ENCODE measurements at places on chromosomes 6 and 20. TPM values are rescaled to one million over a fixed set of nuclear protein-coding genes. Genes with fewer than 3 reads are reported as not detected.

- DNase-seq, result peak; percentile 78
Measured at GRCh38 chr6:161373905-161374451, 100.1 kb upstream of the AGPAT4 start.

DNA sequence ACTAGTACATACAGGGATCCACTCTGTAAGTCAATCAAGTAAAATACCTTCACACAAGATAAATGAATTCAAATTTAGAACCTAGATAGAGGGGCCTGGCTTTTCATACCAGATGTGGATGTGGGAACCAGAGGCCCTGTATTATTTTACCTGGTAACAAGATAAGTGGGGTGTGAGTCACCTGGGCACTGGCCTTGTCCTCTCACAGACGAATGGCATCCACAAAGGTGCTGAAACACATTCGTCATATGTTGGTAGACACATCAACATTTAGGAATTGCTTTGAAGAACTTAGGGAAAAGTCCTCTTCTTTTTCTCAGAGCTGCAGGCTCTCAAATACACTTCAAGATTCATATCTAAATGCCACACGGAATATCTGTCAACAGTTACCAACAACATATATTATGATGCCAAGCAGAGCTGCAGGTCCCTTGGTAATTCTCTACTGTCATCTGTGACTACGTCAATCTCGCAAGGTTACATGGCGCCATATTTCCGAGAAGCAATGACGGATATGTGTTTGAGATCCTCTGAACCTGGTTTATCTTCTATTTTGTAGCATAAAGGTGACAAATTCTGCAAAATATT, 618.6 kb downstream of the EPM2A start:
- no peak for DNase-seq

DNA sequence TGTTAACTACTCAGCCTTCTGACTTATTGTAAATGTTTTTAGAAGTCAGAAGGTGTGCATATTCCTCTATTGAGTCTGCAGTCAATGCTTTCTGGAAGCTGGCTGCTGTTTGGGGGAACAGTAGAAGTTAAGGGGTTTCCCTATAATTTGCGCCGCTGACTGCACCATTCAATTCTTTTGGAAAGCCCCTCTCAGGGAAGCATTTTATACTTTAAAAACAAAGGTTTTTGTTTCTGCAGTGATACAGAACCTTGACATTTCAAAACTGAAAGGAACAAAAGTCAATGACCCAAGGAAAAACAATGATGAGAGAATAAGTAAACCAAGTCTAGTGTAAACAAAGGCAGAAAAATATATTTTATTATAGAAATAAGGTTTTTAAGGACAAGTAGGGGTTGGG, 120.8 kb upstream of the TNFAIP3 start:
- no peak for DNase-seq

The MATN4 gene
- total RNA-seq, result not detected

The LGSN gene
- total RNA-seq, result not detected

The TREM2 gene
- 3.3 TPM for total RNA-seq

- DNase-seq, result no peak
Measured at GRCh38 chr6:165804331-165805066, 141.5 kb upstream of the PDE10A start.

The C2 gene
- total RNA-seq, result 15.7 TPM

- DNase-seq, result no peak
Measured at GRCh38 chr6:35229304-35229703, 15.5 kb downstream of the SCUBE3 start.

DNA sequence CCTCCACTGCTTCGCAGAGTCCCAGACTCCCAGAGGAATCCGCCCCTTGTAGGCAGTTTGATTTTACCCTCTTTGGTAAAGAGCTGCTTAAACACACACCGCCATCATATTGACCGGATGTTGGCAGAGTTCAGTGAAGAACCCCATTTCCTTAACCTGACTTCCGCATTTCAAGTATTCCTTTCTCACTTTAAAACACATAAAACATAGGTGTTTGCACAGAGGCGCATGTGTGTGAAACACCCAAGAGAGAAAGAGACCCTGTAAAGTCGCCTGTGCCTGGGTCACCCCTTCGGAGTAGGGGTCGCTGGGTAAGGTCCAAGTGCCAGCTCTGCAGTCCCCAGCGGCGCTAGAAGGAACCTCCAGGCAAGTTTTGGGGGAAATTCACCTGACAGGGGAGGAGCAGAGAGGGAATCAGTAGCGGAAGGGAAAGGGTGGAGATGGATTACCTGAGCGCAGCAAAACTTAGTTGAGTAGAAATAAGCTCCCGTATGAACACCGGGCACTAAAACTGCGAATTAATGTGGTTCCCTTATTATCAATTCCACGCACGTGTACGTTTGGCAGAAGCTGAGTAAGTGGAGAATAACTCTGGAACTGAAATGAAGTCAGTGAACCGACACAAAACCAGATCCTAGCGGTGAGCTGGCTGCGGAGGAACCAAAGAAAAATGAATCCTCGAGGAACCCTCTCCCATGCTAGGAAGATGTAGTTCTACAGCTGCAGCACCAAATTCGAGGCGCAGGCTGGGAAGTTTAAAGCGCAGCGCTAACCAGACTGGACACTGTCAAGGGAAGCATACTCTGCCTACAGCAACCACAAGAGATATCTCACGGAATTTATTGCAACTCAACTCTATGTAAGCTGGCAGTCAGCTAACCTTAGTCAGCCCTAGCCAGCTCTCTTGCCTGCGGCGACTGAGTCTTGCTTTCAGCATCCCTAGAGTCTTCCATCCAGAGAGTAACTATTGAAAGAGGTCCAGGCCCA, 3.5 kb upstream of the HTR1B start:
- no peak for DNase-seq

GRCh38 chr6:163820745-163821458, 406.4 kb downstream of the QKI start:
- DNase-seq, result no peak

DNA sequence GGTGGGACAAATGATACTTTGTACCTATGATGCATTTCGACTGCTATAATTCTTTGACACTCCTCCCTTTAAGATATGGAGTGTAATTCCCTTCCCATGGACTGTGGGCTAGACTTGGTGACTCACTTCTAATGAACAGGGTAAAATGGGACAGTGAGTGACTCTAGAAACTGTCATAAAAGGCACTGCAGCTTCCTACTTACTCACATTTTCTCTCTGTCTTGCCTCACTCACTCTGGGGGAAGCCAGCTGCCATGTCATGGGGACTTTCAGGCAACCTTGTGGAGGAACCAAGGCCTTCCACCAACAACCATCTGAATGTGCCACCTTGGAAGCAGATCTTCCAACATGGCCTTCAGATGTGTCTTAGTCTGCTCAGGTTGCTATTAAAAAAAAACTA, 12.9 kb upstream of the GFOD1 start:
- DNase-seq, result no peak

- no peak for DNase-seq
Measured at GRCh38 chr20:51096582-51097267, 73.8 kb upstream of the KCNG1 start.

The RIPOR3 gene
- 9.4 TPM for total RNA-seq

DNA sequence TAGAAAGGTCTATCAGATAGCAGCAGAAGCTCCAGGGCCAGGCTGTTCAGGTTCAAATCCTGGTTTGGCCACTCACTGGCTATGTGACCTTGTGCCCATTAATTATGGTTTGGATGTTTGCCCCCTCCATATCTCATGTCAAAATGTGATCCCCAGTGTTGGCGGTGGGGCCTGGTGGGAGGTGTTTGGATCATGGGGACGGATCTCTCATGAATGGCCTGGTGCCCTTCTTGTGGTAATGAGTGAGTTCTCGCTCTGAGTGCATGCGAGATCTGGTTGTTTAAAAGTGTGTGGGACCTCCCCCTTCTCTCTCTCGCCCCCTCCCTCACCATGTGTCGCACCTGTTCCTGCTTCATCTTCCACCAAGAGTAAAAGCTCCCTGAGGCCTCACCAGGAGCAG, 240.9 kb downstream of the LRFN2 start:
- DNase-seq, result peak; percentile 18

GRCh38 chr6:1678201-1678600, 68.5 kb downstream of the FOXC1 start:
- no peak for DNase-seq

- no peak for DNase-seq
Measured at GRCh38 chr20:14444106-14444505, 106.7 kb upstream of the FLRT3 start.

DNA sequence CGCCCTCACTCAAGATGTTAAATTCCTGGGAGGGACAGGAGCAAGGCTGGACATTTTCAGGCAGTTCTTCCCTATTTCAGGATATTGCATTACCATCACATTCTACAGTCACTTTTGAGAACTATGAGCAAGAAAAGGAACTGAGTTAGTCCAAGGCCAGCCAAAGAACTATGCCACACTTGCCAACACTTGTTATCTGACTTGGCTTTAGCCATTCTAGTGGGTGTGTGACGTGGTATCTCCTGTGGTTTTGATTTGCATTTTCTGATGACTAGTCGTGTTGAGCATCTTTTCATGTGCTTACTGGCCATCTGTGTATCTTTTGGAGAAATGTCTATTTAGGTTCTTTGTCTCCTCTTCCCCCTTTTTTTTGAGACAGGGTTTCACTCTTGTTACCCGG, 12.0 kb downstream of the XRN2 start:
- DNase-seq, result no peak

DNA sequence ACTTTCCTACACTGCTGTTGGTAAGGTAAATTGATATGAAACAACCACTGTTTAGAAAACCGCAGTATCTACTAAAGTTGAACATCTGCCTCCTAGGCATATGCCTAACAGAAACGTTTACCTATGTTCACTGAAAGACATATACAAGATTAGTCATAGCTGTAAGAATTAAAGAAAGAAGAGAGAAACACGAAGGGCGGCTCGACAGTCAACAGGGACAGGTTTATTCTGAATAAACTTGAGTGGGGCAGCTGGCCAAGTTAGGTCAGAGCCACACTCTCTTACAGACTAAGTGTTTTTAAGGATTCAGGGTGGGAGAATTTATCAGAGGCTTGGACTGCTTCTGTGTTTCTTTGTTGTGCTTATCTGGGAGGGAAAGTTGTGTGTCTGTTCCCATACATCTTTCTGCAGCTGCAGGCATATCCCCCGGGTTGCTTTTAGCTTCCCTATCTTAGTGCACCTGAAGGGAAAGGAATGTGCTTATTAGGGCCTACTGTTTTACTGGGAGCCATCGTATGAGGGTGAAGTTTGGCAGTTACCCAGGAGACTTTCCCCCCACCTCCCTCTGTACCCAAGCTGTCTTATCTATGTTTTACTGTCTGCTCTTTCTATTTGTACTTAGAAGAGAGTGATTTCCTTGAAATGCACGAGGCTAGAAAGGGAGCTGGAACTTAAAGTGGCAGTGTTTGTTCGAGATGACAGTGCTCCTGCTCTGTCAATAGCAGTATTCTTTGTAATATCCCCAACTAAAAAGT, 20.4 kb downstream of the PROCR start:
- no peak for DNase-seq

DNA sequence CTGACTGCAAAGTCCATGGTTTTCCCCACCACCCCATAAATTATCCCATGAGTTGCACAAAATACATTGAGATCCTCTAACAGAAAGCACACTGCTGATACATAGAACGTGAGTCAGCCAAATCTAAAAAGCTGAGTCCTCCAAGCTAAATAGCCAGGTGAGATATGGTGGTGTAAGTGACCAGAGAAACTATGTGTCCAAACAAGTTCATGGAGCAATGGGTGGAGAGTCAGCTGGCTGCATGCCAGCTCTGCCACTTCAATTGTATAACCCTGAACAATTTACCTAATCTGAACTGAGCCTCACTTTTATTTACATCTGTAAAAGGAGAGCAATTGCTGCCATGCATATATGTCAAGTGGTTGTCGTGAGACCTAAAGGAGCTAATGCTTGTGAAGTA, 9.7 kb downstream of the SNAP25 start:
- DNase-seq, result no peak

- DNase-seq, result no peak
Measured at GRCh38 chr6:7154341-7155139, 46.8 kb downstream of the RREB1 start.

DNA sequence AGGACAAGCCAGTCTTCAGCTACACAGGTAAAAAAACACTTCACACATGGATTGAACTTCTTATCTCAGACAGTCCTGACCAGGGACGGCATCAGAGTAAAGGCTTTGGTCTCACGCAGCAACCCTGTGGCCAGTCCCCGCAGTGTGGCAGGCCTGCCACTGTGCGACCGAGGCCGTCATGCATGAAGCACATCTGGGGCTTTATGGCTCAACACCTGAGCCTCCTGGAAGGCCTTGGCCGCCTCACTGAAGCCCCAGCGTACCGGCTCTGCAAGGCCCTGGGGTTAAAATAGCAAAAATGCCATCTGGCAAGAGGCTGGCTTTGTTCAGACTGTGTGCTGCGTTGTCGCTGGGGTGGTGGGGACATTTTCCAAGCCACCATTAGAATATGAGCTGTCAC, 32.8 kb downstream of the TBC1D7 start:
- DNase-seq, result no peak

The TPD52L1 gene
- total RNA-seq, result 61.0 TPM

- DNase-seq, result no peak
Measured at GRCh38 chr6:148959008-148959407, 212.2 kb downstream of the UST start.

- DNase-seq, result no peak
Measured at GRCh38 chr6:55496201-55496600, 82.8 kb downstream of the HMGCLL1 start.

- no peak for DNase-seq
Measured at GRCh38 chr20:51583073-51583472, 40.6 kb upstream of the NFATC2 start.

- no peak for DNase-seq
Measured at GRCh38 chr6:98824902-98825599, 9.3 kb upstream of the POU3F2 start.

Data from sigmoid colon (tissue), 7 donors.